Neuronal stem cell (in vitro differentiated cells): ENCODE measurements at places on chromosomes 1 and 21.

GRCh38 chr1:40901886-40902852 lies 40.0 kb upstream of the CITED4 start:
- no peaks in the 10 kb centered on the region for H3K36me3 ChIP-seq
- H3K4me1 ChIP-seq = no peaks in the 10 kb centered on the region
- H3K27ac ChIP-seq = no peak overlapping the region
- no peak for DNase-seq
- no peak overlapping the region for H3K4me3 ChIP-seq
- peaks cover 3% of the 10 kb centered on the region for H3K27me3 ChIP-seq

DNA sequence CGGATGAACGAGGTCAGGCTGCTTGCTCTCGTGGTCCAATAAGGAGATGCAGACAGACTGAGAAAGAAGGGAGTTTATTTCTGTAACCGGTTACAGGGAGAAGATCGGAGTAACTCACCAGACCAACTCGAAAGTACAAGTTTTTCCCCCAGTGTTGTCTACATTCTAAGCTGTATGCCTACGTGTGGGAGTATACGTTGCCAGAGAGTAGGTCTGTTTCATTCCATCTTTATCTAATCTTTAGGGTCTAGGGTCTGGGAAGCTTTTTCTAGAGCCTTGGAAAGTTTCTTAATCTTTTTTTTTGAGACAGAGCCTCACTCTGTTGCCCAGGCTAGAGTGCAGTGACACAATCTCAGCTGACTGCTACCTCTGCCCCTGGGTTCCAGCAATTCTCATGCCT lies 4.7 kb upstream of the PADI1 start:
- no peaks in the 10 kb centered on the region for H3K27me3 ChIP-seq
- no peak overlapping the region for H3K4me3 ChIP-seq
- no peak for DNase-seq
- no peak overlapping the region for H3K27ac ChIP-seq

GRCh38 chr1:205392650-205393049 lies 29.2 kb downstream of the LEMD1 start:
- H3K27ac ChIP-seq = no peak overlapping the region
- peaks cover 4% of the 10 kb centered on the region for H3K27me3 ChIP-seq

GRCh38 chr1:203465948-203466347 lies 9.7 kb upstream of the PRELP start:
- no peaks in the 10 kb centered on the region for H3K36me3 ChIP-seq
- DNase-seq = no peak
- H3K4me1 ChIP-seq = peaks cover 16% of the 10 kb centered on the region
- H3K4me3 ChIP-seq = no peak overlapping the region
- peak overlapping the region; percentile 45 for H3K27ac ChIP-seq
- H3K27me3 ChIP-seq = peaks cover 37% of the 10 kb centered on the region

DNA sequence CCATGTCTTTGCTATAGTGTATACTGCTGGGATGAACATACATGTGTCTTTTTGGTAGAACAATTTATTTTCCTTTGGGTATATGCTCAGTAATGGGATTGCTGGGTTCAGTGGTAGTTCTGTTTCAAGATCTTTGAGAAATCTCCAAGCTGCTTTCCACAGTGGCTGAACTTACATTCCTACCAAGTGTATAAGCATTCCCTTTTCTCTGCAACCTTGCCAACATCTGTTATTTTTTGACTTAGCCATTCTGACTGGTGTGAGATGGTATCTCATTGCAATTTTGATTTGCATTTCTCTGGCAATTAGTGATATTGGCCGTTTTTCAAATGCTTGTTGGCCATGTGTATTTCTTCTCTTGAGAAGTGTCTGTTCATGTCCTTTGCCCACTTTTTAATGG lies 37.5 kb upstream of the ANGPTL1 start:
- no peak overlapping the region for H3K4me3 ChIP-seq
- no peak overlapping the region for H3K27ac ChIP-seq
- no peak for DNase-seq
- H3K27me3 ChIP-seq = no peaks in the 10 kb centered on the region

DNA sequence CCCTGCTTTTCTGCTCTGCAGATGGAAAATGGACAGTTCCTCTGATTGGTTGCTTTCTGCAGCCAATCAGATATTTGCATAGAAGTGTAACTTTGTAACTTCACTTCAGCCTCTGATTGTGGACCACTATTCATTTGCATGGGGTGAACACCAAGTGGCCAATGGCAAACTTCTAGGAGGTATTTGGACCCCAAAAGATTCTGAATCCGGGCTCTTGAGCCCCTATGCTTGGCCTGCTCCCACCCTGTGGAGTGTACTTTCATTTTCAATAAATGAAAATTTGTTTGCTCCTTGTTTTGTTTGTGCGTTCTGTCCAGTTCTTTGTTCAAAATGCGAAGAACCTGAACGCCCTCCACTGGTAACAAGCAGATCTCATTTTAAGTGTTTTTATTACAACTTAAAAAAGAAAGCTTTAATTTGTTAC lies 6.4 kb upstream of the GSTM4 start:
- no peak overlapping the region for H3K4me3 ChIP-seq
- no peak for DNase-seq
- H3K27ac ChIP-seq = no peak overlapping the region
- H3K4me1 ChIP-seq = no peaks in the 10 kb centered on the region

GRCh38 chr1:118963456-118964430 lies 24.4 kb downstream of the TBX15 start:
- H3K4me3 ChIP-seq = no peak overlapping the region
- no peaks in the 10 kb centered on the region for H3K4me1 ChIP-seq
- H3K27me3 ChIP-seq = no peaks in the 10 kb centered on the region
- no peak for DNase-seq
